ENCODE measurements at places on chromosomes 6 and 20. TPM values are rescaled to one million over a fixed set of nuclear protein-coding genes. Genes with fewer than 3 reads are reported as not detected.
A peak's percentile ranks its signal among the peaks of the same experiment; 100 is the strongest.

DNA sequence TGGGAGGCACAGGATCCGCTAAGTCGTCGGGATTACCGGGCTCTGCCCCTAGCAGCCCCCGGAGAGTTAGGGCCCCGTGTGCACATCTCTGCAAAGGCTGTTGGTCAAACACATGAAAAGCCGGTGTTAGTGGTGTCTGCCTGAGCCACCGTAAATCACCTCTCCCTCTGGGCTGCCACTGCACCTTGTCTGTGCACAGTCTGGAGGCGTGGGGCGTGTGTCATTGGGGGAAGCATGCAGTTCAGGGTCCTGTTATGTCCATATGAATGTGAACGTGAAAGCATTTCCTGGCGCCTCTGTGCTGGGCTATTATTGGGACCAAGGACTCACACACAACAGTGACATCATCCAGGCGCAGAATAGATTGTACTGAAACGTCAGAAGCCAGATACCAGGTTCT is 305.6 kb downstream of the NRN1 start:
- DNase-seq = no peak

- DNase-seq = no peak
Observed at GRCh38 chr6:82270881-82271635, 23.5 kb upstream of the IBTK start.

DNA sequence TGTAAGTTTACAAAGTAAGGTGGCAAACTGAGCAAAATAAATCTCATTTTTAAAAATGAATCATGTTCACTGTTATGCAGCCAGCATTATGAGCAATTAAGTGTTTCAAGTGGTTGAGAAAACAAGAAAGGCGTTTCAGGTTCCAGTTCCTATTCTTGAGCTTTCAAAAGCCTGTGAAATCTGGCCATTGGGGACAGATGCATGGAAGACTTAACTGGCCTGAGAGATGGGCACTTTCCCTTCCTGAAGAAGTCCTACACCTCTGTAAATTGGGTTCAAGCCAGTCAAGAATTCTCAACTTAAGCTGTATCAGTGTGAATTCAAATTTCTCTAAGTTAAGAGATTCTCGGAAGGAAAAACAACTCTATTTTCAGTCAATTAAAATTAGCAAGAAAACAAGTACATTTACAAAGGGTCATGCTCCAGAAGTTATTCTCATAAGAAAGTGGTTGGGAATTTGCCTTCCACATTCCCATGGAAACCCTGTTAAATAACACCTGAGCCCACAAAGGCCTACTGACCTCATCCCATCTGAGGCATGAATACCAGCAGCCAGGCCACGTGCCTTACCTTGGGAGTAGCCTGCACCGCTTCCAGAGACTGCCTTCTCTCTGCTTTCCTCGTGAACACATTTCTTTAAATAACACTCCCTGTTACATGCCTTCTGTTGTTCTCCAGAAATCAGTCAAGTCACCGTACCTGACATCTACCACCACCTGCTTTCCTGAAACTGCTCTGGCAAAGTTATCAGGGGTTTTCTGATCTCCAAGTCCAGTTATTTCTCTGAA is 19.4 kb downstream of the MAP3K5 start:
- no peak for DNase-seq

DNA sequence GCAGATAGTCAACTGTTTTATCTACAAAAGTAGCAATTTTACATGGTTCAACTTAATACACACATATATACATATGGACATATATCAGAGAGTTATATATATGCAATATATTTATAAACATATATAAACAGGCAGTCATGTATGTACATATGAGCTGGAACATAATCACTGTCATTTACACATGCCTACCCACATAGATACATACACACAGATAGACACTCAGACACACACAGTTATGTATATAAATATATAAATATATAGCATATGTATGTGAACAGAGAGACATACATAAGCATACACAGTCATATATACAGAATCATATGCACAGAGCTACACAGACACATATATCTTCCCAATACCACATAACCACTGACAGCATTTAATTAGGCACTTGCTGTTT is 2.2 kb downstream of the WFDC5 start:
- no peak for DNase-seq

DNA sequence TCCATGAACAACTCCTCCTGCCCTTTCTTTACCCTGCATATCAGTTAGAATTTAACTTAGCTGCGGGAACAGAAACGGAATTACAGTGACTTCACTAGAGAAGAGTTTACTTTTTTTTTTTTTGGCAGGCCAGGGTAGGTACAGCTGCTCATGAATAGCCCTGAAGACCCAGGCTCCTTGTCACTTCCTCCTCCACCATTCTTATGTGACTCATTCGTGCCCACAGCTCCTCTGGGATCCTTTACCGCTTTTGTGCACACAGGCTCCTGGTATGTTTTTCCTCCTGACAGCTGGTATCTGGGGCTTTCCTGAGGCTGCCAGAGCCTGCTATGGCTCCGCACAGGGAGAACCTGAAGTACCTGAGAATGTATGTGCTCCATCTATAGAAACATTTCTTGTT is 3.9 kb upstream of the KCNS1 start:
- no peak for DNase-seq

The GGTLC1 gene
- not detected for polyA plus RNA-seq

- no peak for DNase-seq
Observed at GRCh38 chr20:5214826-5215225, 88.0 kb downstream of the CDS2 start.

The ADGB gene
- polyA plus RNA-seq = not detected

DNA sequence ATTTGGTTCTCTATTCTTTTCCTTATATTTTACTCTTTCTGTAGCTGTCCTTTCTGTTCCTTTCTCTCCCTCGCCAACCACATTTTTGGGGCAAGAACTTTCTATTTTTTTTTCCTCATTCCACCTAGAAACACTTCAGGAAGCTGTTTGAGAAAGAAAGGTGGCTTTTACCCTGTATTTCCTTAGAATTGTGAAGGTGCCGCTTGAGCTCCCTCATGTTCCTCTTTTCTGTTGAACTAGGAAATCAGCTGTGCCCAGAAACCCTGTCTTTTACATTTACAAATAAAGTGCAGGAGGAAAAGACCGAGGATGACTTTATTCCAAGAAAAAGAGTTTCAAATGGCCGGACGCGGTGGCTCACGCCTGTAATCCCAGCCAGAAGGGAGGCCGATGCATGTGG is 38.2 kb downstream of the OR2B2 start:
- DNase-seq = no peak

GRCh38 chr6:167704396-167704901 is 122.3 kb upstream of the AFDN start:
- peak; percentile 51 for DNase-seq

DNA sequence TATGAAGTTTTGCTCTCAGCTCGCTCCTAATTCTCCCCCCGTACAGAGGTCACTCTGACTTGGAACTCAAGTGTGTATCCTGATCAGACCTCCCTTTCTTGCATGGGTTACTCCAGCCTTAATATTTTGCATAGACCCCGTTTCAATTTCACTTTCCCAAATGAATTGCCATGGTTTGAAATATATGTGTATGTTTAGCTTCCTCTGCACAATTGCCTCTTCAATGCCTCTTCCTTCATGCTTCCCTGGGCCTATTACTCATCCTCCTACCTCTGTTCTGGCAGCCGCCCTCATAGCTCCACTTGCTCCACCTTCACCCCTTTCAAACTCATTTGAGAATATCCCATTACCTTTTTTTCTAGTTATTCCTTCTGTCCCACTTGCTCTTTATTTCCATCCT is 90.0 kb upstream of the SAMD5 start:
- no peak for DNase-seq

DNA sequence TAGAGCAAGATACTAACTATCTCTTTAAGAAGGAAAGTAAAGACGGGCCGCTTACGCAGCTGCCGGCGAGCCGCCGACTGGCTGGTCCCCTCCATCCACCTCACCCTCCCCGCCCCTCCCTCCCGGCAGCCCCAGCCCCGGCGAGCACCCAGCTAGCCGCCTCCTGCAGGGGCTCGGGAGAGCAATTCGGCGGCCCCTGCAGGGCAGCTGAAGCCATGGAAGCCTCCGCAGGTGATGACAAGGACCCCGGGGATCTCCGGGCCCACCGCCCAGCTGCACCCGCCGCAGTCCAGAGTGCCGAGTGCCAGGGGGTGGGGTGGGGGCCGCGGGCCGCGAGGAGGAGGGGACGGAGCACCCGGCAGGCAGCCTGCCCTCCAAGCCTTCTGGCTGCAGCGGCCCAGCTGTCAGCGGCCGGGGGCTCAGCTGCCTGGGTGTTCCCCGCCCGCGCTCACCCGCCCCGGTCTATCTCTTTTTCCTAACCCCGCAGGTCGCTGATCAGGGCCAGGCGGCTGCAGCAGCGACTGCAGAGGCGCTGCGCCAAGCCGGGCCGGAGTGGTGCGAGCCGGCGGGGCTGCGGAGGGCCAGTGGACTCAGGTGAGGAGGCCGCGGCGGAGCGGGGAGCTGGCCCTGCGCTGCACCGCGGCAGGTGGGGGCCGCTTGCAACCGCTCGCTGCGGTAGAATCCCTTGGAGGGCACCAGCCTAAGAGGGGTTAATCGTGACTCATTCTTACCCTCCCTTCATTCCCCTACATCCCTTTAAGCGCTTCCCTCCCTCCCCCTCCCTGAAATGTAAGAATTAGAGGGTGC is at the start of gene SNPH:
SNPH (plus strand) TSS at position 128 of the 807 bp plus-strand sequence. CDS start 29,946 bp downstream, outside the sequence.
- DNase-seq = peak; percentile 92

DNA sequence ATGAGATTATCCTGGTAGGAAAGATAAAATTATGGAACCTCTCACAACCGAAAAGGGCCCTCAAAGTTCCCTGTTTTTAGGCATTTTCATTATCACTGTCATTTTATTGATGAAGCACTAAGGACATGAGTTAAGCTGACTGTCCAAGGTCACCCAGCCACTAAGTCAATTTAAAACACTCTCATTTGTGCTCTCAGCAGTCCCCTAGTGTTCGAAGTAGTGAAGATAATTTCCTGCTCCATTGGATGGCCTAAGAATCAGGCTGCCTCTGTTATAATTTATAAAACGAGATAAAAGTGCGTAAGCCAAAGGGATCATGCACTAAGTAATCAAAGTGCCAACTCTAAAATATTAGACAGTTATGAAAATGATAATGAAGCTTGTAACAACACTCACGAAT is 169.1 kb downstream of the KIF16B start:
- DNase-seq = no peak

GRCh38 chr6:781350-781961 is 88.5 kb upstream of the EXOC2 start:
- DNase-seq = no peak

- no peak for DNase-seq
Observed at GRCh38 chr6:89562093-89562973, 76.2 kb downstream of the LYRM2 start.

All from spleen (tissue), 13 donors.